Stimulated activated CD4-positive, alpha-beta T cell treated with anti-CD3 and anti-CD28 coated beads, Interleukin-1b, Interleukin-23, amount 100 ng/mL, for 1 hour (primary cell): ENCODE measurements at places on chromosomes 1 and 21.

DNA sequence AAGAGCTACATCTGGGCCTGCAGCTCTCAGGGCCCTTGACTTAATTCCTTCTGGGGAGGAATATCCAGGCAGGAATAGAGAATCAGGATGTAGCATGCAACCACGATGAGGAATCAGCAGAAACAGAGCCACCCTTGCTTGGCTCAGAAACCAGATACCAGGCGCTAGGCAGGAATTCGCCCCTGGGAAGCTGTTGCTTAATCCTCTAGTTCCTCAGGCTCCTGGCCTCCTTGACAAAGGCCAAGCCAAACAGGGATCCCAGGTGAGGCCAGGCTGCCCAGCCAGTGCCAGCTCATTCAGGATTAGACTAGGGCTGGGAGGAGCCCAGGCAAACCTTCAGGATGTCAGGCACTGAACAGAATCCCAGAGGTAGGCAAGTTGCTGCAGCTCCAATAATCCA, 48.2 kb upstream of the IRF2BP2 start:
- DNase-seq: no peak

DNA sequence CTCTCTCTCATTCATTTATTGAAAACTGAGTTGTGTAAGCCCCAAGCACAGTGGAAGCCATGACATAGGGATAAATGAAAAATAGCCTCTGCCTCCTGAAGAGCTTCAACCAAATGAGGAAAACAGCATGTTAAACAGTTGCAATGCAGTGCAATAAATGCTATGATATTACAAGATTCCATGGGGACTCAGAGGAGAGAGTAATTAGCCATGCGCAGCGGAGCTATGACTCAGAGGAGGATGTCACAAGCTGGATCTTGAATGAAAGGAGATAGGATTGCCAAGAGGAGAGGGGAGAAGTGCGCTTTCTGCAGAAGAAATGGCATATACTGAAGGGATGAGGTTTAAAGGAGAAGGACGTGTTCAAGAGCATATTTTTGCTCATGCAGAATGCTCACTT, 231.3 kb upstream of the PLXNA2 start:
- DNase-seq: no peak

GRCh38 chr1:34617321-34618118, 137.3 kb upstream of the GJB5 start:
- no peak for DNase-seq

GRCh38 chr1:182699393-182700350, 15.3 kb upstream of the RGS8 start:
- DNase-seq: no peak

GRCh38 chr1:87833166-87833565, 504.5 kb downstream of the LMO4 start:
- no peak for DNase-seq

GRCh38 chr1:31266547-31266946, 26.9 kb upstream of the NKAIN1 start:
- DNase-seq: no peak

GRCh38 chr1:248376916-248377315, 1.4 kb downstream of the OR2T6 start:
- DNase-seq: no peak

DNA sequence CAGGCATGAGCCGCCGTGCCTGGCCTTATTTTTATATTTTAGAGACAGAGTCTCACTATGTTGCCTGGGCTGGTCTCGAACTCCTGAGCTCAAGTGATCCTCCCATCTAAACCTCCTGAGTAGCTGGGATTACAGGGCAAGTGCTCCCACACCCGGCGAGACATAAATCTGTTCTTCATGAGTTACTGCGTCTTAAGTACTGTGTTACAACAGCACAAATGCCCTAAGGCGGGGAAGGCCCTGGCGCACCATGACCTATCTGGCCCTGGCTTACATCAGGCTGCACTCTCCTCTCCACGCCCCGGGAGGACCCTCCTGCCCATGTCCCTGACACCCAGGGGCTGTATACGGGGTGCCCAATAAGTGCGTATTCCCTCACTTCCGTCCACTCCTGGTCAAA, 4.3 kb downstream of the GPR153 start:
- DNase-seq: no peak

- DNase-seq: no peak
These were observed 49.5 kb downstream of the ATP5PO start for GRCh38 chr21:33865996-33866575.

GRCh38 chr1:223242382-223242955, 99.4 kb upstream of the TLR5 start:
- DNase-seq: no peak

DNA sequence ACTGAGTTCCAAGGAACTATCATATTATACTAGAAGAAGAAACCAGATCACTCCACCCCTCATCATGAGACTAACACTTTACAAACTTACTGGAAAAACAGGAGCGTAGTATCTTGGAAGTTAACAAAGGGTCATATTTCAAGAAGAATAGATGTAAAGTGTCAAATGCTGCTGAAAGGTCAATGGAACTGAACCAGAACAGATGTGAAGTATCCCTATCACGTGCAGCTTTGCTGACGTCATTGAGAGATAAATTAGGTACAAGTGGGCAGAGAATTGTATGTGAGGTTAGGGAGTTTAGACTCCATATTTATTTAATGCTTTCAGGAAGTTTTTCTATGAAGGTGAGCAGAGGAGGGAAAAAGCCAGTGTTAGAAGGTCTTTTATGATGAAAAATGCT, 483.0 kb downstream of the NCAM2 start:
- DNase-seq: no peak

DNA sequence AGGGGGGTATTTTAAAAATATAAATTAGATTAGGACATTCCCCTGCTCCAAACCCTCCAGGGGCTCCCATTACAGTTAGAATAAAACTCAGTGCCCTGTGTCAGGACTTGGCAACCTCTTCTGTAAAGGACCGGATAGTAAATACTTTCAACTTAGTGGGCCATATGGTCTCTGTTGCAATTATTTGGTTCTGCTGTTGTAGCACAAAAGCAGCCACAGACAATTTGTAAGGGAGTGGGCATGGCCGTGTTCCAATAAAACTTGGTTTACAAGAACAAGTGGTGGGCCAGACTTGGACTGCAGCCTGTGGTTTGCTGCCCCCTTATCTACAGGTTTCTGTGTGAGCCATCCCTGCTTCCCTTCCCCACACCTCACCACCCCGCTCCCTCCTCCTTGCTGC, 92.0 kb downstream of the ACTL8 start:
- DNase-seq: no peak

- DNase-seq: no peak
These were observed 56.5 kb upstream of the ARTN start for GRCh38 chr1:43877101-43877500.

DNA sequence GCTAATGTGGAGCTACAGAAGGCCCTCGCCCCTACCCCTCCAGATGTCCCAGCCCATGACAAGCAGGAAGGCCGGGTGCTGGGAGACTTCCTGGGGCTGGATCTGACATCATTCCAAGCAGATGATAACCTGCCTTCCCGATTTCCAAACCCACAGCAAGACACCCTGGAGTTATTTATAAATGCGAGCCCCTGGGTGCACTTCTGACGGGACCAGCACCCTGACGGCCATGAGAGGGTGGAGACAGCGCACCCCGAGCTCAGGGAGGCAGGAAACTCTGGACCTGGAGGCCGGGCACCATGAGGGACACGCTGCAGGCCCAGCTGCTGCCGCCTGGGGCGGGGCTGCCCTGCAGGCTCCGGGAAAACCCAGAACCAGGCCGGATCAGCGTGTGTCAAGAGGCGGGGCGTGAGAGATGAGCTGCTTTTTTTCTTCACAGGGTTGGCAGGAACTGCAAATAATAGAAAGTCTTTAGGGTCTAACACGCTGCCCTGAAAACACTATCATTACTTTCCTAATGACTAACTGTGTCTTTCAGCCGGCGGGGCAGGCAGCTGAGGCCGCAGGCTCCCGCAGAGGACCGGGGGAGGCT, 2.5 kb upstream of the PCBP3 start:
- no peak for DNase-seq

GRCh38 chr1:46983830-46984586, 39.5 kb upstream of the CYP4X1 start:
- DNase-seq: no peak

DNA sequence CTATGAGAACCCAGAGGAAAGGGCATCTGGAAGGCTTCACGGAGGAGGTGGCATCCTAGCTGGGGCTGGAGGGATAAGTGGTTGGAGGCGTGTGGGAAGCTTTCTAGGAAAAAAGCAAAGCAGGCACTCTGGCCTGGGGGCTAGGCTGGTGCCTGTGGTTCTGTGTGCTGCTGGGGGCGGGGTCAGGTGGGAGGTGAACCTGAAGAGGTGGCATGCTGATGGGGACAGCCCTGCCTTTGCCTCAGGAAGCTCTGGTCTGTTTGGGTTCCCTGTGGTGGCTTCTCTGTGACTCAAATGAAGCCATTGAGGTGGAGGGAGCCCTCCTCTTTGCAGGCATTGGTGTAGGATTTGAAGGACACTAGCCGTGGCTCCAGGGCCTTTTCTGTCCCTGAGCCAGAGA, 221.6 kb upstream of the POU3F1 start:
- no peak for DNase-seq

DNA sequence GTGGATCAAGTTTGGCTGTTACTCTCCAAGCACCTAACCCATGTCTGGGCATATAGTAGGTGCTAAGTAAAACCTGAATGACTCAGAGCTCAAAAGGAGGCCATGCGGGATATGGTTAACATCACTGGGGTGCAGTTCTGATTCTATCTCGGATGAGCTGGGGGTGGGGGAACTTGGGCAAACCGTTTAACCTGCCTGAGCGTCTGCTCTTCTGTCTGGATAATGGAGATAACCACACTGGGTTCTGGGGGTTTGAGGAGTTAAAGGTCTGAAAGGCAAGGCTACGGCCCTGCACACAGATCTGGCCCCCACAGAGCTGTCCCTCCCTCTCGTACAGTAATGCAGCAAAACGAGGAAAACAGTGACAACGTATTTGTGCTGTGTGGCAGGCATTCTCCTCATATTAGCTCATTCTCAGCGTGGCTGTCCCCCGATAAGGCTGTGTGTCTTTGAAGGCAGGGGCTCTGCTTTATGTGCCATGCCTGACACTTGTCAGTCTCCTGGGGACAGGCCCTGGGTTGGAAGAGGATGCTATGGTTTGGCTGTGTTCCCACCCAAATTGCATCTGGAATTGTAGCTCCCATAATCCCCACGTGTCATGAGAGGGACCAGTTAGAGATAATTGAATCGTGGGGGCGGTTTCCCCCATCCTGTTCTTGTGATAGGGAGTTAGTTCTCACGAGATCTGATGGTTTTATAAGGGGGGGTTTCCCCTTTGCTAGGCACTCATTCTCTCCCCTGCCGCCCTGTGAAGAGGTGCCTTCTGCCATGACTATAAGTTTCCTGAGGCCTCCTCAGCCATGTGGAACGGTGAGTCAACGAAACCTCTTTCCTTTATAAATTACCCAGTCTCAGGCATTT, 6.8 kb upstream of the ALDH4A1 start:
- no peak for DNase-seq

- no peak for DNase-seq
These were observed 1.4 kb downstream of the PPP2R5A start for GRCh38 chr1:212286556-212287131.

- no peak for DNase-seq
These were observed 147.6 kb downstream of the NEK7 start for GRCh38 chr1:198304431-198304830.

DNA sequence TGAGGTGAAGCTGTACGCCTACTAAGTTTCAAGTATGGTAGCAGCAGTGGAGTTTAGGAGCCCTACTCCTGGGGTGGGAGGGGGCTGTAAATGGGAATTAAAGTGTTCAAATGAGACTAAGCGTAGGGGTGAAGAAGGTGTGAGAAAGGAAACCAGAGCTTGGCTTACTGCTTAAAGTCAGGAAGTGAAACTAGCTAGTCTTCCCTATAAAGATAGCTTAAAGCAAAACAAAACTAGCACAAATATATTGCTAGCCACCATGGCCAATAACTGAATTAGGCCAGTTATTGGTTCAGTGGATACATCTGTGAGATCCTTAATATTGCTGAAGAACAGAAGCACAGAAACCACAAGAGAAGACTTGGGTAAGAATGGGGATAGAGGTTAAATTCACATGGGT, 492.2 kb upstream of the PKN2 start:
- DNase-seq: no peak

DNA sequence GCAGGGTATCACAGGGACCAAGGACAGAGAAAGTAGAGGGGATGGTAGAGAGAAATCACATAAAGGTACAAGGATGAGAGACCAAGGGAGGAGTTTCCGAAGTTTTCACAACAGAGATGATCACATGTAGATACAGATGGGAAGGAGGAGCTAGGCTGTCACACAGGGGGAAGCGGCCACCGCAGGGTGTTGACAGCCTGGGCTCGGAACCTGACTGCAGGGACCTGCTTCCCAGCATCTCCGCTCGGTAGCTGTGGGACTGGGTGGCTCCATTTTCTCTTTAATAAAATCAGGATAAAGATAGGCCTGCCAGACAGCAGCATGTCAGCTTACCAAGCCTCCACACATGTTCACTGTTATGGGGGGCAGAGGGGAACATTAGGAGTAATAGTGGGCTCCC, 32.3 kb downstream of the CDCA8 start:
- no peak for DNase-seq

- DNase-seq: no peak
These were observed 13.5 kb downstream of the EFCAB14 start for GRCh38 chr1:46705408-46705807.

GRCh38 chr1:20216574-20216973, 30.3 kb upstream of the PLA2G2C start:
- DNase-seq: no peak

- DNase-seq: no peak
These were observed 11.5 kb upstream of the AIM2 start for GRCh38 chr1:159088050-159088449.

GRCh38 chr1:205656236-205656635, 24.1 kb downstream of the SLC45A3 start:
- no peak for DNase-seq

DNA sequence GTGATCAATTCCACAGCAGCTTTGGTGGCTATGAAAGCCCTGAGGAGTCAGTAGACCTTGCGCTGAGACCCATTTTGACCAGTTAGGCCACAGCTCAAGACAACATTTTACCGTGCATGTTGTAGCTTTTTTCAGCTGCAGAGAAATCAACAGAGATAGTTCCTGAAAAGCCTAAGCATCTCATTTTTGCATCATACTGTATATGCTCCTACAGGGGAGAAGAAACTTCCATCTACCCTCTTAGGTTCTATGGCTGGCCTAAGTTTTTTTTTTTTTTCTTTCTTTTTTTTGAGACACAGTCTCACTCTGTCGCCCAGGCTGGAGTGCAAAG, 24.8 kb upstream of the EYA3 start:
- no peak for DNase-seq

DNA sequence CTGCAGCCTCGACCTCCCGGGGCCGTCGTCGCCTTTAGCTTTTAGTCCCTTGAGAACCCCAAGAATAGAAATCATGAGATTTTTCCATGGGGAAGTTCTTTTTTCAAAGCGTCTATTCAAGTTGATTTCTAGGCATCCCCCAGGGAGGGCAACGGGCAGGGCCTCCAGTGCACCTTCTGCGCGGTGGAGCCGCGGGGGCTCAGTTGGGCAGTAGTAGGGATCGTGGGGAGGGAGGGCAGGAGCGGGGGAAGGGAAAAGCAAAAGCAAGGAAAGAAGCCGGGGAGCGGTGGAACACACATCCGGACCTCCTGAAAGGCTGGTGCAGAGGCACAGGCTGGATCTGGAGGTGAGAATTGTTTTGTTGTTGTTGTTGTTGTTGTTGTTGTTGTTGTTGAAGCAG, 103.4 kb downstream of the PPIAL4G start:
- DNase-seq: no peak

- no peak for DNase-seq
These were observed 188.7 kb downstream of the GIPC2 start for GRCh38 chr1:78234496-78234895.
